ENCODE measurements at places on chromosomes 1 and 21.

DNA sequence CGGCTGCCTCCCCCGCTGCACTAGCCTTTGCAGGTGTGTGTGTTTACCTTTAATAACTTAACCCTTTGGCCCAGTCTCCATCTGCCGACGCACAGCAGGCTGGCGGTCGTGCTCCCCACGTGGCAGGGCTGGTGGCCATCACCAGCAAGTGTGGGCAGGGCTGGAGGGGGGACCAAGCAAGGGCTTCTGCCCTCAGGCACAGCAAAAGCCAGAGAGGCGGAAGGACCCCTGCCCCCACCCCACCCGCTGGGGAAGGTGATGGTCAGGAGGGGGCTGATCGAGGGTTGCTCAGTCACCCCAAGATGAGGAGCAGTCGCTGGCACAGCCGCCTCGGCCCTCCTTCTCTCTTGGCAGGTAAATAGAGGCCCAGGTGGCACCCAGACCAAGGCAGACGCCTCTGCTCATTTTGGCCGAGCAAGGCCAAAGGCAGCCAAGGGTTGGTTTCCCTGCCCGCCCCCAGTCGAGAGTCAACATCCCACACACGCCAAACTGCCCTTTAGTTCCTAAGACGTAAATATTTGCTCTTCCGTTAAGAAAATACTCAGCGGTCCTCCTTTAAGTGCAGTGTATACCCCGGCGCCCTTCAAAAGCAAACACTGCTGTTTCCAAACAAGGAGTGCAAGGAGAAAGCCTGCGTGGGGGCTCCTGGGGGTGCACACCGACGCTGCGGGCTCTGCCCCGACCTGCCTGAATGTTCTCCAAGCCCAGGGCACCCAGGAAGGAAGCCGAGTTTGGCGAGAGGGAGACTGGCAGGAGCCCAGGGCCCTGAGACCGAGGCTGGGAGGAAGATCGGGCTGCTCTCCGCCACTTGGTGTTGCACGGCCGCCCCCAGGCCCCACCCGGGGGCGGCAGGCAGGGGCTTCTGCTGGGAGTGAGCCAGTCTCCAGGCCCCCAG lies 82.7 kb downstream of the SIK1 start:
- DNase-seq: no peak

- DNase-seq: no peak
Observed at GRCh38 chr1:157112186-157112867, 12.7 kb upstream of the ETV3L start.

DNA sequence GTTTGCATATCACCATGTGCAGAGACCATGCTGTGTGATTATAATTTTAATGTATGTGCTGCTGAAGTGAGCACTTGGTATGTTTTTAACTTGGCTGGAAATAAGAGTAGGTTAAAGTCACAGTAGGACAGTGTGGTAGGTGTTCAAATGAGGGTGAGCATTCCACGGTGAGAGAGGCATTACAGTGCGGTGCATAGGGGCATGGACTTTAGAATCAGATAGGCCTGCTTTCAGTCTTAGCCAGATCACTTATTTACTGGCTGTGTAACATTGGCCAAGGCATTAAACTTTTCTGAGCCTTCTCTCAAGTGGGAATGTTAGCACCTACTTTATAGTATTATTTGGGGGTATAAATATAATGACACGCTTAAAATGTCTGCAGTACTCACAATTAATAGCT lies 43.2 kb downstream of the GIPC2 start:
- DNase-seq: no peak

DNA sequence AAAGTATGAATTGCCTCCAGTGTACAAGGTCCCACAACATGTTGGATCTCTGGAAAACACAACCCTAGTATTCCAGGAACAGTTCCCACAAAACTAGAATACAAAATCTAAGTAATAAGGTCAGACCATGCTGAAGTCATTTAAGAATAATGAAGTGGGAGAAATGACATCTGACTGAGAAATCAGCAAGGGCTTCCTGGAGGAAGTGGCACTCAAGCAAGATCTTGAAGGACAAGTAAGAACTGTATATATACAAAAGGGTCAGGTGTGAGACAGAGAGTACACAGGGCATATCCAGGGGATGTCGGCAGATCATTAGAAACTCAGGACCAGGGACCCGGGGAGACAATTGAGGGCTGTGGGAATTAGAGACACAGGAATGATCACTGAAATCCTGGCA lies 18.7 kb downstream of the MIS18A start:
- DNase-seq: no peak

DNA sequence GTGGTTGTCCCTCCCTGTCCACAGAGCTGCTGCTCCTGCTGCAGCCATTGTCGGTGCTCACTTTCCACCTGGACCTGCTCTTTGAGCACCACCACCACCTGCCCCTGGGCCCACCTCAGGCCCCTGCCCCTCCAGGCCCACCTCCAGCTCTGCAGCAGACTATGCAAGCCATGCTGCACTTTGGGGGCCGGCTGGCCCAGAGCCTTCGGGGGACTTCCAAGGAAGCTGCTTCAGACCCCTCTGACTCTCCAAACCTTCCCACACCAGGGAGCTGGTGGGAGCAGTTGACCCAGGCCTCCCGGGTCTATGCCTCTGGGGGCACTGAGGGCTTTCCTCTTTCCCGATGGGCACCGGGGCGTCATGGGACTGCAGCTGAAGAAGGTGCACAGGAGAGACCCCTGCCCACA lies 5.9 kb downstream of the RUSC1 start:
- no peak for DNase-seq

GRCh38 chr1:152053375-152053774 lies 16.6 kb upstream of the S100A11 start:
- no peak for DNase-seq

DNA sequence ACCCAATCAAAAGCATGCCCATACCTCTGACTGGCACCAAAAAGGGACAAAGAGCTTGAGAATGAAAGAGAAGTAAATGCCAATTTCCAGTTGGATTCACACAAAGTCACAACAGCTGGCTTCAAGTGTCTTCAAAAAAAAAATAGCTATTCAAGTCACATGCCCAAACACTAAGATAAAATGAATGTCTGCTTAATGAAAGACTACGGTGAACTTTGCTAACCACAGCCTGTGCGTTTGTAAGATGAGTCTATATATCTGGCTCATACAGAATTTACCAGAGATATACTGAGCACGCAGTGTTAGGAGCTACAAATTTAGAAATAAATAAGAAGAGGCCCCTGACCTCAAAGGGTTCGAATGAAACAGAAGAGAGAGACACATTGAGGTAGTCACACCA lies 73.2 kb downstream of the DAB1 start:
- DNase-seq: no peak

- DNase-seq: no peak
Observed at GRCh38 chr1:5519366-5520135, 472.7 kb downstream of the NPHP4 start.

DNA sequence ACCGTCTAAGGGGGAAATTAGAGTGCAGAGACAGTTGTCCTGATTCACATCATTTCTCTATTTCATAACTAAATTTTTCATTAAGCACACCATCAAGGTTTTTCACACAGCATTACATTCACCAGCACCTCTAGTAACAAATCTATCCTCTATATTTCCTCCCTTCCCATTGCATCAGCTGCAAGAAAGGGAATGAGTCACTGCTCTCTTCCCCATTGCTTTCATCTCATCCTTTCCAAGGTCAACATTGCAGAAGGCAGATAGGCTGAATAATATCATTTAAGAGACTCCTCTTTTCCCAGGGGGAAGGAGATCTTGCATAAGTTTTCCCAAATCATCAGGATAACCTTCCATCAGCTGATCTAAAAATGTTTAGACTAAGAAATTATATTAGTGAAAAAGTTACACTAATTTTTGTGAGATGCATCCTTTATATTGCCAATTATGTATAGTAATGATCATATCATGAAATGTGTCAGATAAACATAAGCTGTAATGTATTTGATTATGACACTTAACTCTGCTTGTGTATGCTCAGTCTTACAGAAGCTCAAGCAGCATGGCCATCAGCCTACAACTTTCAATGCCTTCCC lies 4.3 kb downstream of the INTS7 start:
- no peak for DNase-seq

GRCh38 chr1:65048335-65048734 lies 82.0 kb upstream of the JAK1 start:
- DNase-seq: no peak

DNA sequence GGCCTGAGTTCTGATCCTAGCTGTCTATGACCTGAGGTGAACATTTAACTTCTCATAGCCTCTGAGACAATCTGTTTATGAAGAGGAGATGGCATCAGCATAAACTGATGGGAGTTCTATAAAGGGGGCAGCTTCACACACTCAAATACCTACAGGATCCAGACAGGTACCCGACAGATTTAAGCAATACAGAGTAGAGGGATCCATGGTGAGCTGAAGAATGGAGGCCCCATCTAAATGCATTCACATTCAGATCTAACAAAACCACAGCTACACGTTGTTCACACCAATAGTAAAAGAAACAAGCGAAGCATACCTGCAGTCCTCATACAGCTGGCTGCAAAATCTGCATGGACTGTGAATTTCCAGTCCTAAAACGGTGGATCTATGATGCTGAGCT lies 48.7 kb upstream of the ESRRG start:
- no peak for DNase-seq

DNA sequence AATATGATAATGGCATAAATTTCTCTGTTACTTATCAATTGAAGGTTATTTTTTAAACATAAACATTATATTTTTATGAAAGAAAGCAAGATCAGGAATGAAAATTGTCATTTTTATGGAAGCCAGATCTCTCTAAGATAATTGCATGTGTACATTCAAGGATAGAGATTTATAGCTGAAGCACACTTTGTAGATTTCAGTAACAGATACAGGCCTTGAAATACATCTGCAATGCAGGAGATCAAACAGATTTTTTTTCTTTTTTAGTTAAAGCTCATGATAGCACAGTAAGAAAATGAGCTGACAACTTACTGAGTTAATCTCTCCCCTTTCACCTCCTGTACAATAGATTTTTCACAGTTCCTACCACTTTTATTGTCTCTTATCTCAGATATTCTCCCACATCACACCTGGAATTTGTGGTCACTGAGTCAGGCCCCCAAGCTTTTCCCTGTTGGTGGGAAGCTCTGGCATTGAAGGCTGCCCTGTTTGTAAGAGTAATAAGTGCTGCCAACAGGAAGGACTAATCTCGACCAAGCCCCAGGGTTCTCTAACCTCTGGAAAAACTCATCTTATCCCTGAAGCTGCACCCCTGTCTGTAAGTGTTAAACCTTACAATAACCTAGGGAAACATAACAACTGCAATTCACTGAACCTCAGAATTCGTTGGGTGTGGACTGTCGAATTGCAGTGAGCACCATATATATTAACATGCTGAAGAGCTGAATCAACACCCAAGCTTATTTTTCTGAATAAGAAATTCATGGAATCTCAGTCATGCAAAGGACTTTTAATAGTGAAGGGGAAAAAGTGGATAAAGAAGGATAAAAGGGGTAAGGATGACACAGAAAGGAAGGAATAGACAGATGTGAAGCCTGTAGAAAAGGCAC lies 599.0 kb downstream of the LMO4 start:
- no peak for DNase-seq

- no peak for DNase-seq
Observed at GRCh38 chr1:59952065-59952464, 25.5 kb upstream of the CYP2J2 start.

- no peak for DNase-seq
Observed at GRCh38 chr1:201746156-201746555, 82.8 kb upstream of the IPO9 start.

DNA sequence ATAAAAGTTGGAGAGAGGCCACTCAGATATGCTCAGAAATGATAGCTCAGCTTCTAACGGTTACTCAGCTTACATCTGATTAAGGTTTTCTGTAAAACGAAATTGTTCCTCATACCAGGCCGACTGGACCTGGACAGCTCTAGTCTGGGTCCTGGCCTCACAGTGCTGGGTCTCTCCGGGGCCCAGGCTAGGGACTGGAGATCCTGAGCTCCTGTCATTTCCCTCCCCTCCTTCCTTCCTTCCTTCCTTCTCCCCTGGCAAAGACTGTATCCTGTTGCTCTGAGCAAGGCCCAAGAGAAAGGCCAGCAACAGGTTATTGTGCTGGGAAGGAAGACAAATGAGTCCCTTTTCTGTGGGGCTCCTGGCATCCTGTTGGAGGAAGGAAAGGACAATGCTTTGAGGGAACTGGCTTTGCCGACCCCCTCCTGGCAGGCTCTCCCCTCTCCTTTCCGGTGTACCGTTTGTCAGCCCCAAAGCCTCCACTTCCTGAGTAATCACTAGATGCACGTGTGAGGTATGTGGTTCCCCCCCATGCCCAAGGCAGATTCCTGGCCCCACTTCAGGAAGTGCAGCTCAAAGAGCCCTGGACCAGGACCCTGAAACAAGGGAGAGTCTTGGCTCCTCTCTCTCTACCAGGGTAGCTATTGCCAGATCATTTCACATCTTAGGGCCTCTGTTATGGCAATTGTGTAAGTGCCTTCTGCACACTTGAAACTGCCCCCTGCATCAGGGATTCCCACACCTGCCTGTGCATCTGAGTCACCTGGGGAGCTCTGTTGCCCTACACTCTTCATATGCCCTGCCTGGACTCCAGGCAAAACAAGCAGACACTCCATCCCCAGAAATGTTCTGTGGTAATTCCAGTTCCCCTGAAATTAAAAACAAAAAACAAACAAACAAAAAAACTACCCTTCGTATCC lies 212.7 kb upstream of the FGGY start:
- DNase-seq: no peak

DNA sequence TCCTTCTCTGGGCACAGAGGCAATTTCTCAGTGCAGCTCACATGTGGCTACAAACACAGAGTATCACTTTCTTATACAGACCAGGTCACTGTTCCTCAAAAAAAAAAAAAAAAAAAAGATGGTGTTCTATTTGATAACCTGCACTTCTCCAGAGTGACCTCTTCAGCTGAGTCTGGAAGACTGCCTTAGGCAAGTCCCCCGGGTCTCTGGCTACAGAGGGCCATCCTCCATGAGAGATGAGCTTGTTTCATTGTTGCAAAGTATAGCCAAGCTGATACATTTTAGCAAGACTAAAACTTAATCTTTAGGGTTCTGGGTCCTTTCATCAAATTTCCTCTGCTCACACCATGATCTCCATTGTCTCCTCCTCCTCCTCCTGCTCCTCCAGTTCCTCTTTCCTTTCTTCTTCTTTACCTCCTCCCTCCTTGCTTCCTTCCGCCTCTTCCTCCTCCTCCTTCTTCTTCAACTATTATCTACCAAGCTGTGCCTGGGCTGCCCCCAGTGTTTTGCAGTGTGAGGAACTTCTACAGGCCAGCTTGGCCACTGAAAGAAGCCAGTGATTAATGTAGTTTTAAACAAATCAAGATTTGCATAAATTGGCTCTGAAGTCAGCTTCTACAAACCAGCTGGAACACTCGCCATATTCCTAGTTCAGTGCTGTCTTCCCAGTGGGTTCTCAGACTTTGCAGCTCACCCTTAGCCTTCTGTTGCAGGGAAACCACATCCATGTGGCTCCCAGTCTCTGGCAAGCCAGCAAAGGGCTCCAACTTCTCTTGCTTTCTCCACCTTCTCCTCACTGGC lies 139.4 kb downstream of the RUNX1 start:
- DNase-seq: no peak

- no peak for DNase-seq
Observed at GRCh38 chr1:6923416-6923815, 138.2 kb downstream of the CAMTA1 start.

Measured in activated T-cell treated with anti-CD3 and anti-CD28 coated beads for 48 hours (primary cell).